GM23338 (cell line): ENCODE measurements at places on chromosomes 1 and 21. TPM values are rescaled to one million over a fixed set of nuclear protein-coding genes. Genes with fewer than 3 reads are reported as not detected.

AQP10 gene
- polyA plus RNA-seq, result not detected in 2 replicates

IGSF5 gene
- polyA plus RNA-seq, result 3.8 and 4.4 TPM in 2 replicates

DNA sequence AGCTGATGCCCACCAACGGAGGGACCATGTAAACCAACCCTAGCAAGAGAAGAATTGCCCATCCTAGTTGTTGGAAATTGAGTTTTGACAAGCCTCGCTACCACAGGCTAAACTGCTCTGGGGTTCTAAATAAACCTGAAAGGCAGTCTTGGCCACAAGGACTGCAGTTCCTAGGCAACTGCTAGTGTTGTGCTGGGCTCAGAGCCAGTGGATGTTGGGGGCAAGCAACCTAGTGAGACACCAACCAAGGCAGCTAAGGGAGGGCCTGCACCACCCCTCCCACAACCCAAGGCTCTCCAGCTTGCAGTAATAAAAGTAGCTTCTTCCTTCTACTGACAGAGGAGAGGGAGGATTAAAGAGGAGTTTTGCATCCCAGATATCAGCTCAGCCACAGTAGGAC, 102.4 kb upstream of the PKN2 start:
- DNase-seq, result no peak

GRCh38 chr1:63641615-63642014, 48.4 kb downstream of the PGM1 start:
- DNase-seq, result no peak

DNA sequence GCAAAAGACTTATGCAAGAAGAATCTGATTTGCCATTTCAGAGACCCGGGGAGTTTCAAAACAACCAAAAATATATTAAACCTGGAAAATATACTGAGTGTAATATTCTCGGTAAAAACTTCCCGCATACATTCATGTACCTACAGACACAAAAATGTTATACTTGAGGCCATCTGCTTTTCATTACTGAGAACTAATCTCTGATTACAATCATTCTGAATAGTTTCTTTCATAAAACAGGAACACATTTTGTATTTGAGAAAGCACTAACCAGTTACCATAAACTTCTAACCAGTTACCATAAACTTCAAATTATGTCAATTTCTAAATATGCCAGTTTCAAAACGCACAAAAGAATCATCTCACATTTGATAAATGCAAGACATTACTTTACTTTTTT, 7.8 kb downstream of the ZNHIT6 start:
- DNase-seq, result no peak

DNA sequence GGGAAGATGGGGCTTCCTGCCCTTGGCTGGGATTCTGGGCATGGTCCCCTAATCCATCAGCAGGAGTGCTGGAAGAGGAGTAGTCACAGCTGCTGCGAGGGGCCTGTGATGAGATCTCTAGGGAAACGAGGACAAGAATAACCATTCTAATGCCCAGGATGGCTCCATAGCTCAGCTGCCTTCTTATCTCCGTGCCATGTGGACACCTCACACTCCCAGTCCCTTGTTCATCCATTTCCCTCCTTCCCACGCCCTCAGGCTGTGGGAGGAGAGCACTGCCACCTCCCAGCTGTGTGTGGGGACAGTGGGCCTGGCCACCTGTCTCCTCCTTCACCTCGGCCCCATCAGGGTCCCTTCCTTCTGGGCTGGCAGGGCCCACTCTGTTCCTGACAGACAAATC, 16.1 kb upstream of the ETV3 start:
- no peak for DNase-seq

DNA sequence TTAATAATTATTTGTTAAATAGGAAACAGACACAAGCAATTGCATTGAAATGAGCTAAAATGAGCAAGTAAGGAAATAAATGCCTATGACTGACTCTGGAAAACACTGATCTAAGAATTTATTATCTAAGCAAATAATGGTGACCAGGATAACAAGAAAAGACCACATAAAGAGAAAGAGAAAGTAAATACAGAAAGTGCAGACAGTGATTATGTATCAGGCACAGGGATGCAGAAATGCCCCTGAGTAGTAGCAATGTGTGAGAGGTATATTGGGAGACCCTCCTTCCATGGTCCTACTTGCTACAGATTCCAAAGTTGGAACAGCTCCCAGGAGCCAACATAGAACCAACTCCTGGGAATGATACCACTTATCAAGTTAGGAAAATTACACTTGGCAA, 33.3 kb upstream of the MUTYH start:
- no peak for DNase-seq

LRRN2 gene
- polyA plus RNA-seq, result 0.74 and 0.78 TPM in 2 replicates

DNA sequence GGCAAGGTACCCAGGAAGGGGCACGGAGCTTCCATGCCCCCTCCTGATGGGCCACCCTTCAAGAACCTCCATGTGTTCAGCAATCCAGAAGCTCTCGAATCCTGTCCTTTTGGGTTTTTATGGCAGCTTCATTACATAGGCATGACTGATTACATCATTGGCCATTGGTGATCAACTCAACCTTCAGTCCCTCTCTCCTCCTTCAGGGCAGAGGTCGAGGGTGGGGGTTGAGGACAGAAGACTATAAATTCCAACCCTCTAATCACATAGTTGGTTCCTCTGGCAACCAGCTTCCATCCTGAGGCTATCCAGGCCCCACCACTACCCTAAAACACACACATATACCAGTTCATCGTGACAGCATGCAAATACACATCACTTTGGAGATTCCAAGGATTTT, 135.7 kb downstream of the ZNF281 start:
- no peak for DNase-seq

DNA sequence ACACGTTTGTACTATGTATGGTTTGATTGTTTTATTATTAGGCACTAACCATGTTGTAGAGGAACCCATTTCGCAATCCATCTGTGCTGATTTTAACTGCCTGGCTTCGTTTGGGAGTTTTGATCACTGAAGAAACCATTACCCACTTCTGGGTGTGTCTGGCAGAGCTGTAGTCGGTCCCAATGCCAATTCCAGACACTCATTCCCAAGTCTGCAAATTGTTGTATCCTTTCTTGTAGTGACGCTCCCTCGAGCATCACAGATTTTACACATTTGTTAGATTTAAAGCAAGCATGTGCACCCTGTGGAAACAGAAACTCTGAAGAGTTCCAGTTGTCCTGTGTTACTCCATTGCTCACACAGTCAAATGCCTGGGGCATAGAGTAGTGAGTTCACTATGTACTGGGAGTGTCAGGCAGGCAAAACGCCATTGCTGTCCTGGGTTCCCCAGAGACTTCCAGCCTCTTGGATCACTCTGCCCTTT, 31.0 kb upstream of the EFCAB14 start:
- no peak for DNase-seq

BTG3 gene
- 39.7 and 43.8 TPM in 2 replicates for polyA plus RNA-seq

CFAP45 gene
- 0.19 and 0.36 TPM in 2 replicates for polyA plus RNA-seq

GRCh38 chr1:97050506-97050905, 328.9 kb downstream of the PTBP2 start:
- peak; percentile 61 for DNase-seq

LCE1B gene
- polyA plus RNA-seq, result not detected in 2 replicates

DNA sequence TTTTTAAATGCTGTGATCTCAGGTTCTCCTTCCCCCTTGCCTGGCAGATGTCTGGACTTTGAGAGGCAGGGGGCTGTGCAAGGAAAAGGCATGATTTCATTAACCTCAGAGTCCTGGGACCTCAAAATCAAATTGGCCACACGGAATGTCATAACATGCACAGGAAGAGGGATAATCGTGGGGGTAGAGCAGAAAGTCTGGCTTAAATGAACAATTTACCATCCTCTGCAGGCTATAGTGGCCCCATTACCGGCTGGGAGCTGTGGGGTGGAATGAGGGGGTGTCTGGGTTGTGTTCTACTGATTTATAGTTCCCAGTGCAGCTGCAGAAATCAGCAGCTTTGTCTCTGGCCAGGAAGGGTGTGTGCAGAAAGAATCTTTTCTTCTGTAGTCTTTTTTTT, 10.8 kb downstream of the OPRD1 start:
- no peak for DNase-seq

DNA sequence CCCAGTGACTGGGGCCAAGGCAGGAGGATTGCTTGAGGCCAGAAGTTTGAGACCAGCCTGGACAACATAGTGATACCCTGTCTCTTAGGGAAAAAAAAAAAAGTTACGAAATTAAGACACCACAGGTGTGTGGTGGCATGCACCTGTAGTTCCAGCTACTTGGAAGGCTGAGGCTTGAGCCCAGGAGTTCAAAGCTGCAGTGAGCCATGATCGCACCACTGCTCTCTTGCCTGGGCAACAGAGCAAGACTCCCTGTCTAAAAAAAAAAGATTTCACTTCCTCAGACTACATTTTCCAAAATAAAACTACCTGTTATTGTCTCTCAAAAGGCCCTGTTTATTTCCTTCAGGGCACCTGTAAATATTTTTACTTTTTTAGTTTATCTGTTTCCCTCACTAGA, 4.7 kb upstream of the STK40 start:
- DNase-seq, result no peak

DNA sequence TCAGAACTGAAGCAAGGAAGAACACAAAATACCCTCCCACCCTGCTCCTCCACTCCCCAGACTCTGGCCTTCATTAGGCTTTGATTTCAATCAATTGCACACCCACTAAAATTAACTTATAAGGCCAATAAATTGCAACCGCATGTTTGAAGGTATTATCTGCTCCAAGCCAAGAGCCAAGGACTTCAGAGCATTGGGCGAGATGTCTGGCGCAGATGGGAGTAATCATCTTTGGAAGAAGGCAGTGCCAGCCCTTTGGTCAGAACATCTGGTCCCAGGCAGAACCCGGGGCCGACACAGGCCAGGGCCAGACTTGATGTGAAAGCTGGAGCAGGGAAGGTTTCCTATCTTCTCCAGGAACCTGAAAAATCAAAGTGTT, 60.0 kb downstream of the SLC66A1 start:
- DNase-seq, result no peak

GBP4 gene
- polyA plus RNA-seq, result 0.05 TPM in 1 of 2 replicates, not detected in the other

DNAJC8 gene
- polyA plus RNA-seq, result 208 and 210 TPM in 2 replicates

- DNase-seq, result no peak
These were observed 40.1 kb downstream of the TRAPPC10 start for GRCh38 chr21:44052071-44052829.

- no peak for DNase-seq
These were observed 54.2 kb downstream of the JAK1 start for GRCh38 chr1:64912191-64912590.
